ENCODE measurements at places on chromosomes 5 and 9. TPM values are rescaled to one million over a fixed set of nuclear protein-coding genes. Genes with fewer than 3 reads are reported as not detected.
A peak's percentile ranks its signal among the peaks of the same experiment; 100 is the strongest.

- DNase-seq = peak; percentile 88
These were observed 79.9 kb downstream of the FNBP1 start for GRCh38 chr9:129962889-129963703.

DNA sequence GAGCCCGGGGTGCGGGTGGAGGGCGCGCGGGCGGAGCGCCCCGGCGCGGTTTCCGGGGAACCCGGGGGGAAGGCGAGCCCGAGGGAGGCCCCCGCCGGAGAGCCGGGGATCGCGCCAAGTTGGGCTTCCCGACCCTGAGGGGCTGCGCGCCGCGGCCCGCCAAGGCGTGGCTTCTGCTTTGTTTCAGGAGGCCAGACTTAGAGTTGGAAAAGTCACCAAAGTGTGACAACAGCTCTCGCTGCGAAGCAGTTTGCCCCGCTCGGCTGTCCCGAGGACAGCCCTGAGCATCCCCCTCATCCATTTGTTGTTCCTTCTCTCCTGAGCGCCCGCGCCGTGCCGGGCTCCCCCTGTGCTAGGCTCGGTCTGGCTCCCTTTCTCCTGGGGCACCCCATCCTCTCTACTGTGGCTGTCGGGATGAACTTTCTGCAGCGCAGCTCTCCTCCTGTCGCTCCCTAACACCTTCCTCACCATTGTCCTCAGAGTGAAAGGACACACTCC, 410 bp downstream of the GLIPR2 start:
- no peak for DNase-seq

GRCh38 chr9:129596541-129597331, 24.2 kb downstream of the C9orf50 start:
- DNase-seq = no peak

TTC23L gene
- 1.4 TPM for total RNA-seq

TLE1 gene
- 33.5 TPM for total RNA-seq
